ENCODE measurements at places on chromosomes 2 and 18. TPM values are rescaled to one million over a fixed set of nuclear protein-coding genes. Genes with fewer than 3 reads are reported as not detected.

CGREF1 gene
- 1.6 TPM for total RNA-seq

MXD1 gene
- total RNA-seq, result 14.1 TPM

CLEC4F gene
- total RNA-seq, result not detected

CDC42EP3 gene
- 39.5 TPM for total RNA-seq

TOGARAM2 gene
- total RNA-seq, result 5.2 TPM

NEU4 gene
- 0.20 TPM for total RNA-seq

ABHD1 gene
- 1.4 TPM for total RNA-seq

LIMS3 gene
- total RNA-seq, result 0.91 TPM

DNA sequence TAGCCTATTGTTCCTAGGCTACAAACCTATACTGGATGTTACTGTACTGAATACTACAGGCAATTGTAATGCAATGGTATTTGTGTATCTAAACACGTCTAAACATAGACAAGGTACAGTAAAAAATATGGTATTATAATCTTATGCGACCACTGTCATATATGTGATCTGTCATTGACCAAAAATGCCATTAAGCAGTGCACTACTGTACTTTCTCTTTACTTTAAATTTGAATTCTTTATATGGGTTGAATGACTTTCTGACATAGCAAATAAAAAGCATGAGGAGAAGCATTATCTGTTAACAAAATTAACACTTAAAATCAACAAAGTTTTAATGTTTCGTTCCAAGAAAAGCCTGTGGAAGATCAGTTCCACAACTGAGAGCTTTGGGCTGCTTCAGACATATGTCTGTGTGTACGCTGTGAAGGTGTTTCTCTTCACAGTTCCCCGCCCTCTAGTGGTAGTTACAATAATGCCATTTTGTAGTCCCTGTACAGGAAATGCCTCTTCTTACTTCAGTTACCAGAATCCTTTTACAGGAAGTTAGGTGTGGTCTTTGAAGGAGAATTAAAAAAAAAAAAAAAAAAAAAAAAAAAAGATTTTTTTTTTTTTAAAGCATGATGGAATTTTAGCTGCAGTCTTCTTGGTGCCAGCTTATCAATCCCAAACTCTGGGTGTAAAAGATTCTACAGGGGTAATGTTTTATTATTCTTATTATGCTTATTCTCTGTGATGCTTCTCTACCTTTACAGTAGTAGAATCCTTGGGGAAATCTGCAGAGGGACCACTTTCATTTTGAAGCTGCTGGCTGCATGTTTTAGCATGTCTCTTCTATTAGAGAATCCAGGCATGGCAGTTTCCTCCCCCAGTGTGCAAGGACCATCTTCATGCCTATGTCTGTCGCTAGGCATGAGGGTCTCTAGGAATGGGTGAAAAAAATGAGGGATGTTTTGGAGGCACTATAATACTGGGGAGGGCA is 54.5 kb downstream of the SCN2A start:
- DNase-seq, result no peak

DNA sequence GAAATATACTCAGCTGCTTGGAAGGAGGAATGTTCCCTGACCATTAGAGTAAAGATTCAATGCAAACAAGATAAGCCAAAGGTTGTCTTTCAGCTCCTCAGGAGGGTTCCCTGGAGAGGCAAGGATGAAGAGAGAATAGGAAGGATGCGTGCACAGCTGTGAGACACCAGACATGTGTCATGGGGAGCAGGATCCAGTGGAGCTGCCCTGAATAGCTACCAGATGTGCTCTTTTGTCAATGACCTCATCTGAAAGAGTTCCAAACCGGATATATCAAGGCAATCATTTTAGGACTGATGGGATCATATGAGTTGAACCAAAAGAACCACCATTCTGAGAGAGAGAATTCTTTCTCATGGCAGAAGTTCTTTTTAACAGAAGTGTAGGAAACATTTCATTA is 490.6 kb downstream of the IRS1 start:
- no peak for DNase-seq

DNA sequence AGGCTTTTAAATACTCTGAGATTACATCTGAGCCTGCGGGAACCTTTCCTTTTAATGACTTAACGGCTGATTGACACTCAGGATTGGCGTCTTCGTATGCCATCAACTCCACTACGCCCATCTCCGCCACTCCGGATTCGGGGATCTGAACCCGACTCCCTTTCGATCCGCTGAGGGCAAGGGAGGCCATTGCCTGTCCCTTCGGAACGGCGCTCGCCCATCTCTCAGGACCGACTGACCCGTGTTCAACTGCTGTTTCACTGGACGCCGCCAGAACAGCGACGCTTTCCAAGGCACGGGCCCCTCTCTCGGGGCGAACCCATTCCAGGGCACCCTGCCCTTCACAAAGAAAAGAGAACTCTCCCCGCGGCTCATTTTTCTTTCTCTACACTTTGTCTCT is 90.4 kb downstream of the PID1 start:
- DNase-seq, result no peak

DNA sequence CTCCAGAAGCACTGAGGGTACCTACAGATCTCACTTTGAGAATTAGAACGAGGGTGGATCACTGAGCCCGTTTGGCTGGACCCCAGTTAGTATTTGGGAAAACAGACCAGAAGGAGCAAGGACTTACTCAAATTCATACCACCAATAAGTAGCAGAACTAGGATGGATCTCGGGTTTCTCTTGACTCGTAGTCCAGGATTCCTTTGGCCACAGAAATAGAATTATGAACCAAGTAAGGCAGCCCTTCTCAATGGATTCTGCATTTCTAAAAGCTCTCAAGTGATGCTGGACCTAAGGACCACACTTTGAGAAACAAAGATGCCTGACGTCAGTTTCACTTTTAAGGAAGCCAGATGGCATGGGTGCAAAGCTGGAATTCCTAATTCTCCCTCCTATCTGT is 153.0 kb downstream of the KLHL29 start:
- DNase-seq, result no peak

DNA sequence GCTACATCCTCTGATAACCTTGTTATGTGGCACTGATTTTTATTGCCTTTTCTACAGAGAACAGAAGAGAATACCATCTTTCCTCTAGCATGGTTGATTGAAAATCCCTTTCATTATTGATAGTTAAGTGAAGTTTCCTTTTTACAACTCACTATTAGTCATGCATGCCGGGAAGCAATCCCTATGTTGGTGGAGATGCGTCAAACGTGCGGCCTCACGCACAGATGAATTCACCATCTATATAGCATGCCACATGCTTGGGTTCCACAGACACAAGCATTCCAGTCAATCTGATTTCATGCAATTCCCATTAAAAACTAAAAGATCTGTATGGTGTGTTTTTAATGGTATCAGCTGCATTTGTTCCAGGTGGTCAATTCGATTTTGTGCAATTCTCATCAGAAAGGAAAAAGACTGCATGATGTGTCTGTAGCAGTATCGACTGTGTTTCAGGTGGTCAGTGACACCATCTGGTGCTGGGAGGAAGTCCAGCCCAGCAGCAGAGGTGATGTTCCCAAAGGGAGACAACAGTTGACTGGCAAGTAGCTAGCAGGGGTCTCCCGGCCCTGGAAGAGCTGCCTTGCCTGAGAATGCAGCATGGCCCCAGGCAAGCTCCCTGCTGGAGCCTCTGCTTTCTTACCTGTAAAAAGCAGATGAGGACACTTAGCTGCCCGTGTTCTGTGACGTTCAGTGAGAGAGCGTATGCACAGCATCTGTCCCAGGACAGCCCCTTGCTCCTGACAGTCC is 151.3 kb upstream of the NCK2 start:
- DNase-seq, result no peak

- no peak for DNase-seq
These were observed 2012.5 kb upstream of the LRRTM1 start for GRCh38 chr2:82317012-82317411.

DNA sequence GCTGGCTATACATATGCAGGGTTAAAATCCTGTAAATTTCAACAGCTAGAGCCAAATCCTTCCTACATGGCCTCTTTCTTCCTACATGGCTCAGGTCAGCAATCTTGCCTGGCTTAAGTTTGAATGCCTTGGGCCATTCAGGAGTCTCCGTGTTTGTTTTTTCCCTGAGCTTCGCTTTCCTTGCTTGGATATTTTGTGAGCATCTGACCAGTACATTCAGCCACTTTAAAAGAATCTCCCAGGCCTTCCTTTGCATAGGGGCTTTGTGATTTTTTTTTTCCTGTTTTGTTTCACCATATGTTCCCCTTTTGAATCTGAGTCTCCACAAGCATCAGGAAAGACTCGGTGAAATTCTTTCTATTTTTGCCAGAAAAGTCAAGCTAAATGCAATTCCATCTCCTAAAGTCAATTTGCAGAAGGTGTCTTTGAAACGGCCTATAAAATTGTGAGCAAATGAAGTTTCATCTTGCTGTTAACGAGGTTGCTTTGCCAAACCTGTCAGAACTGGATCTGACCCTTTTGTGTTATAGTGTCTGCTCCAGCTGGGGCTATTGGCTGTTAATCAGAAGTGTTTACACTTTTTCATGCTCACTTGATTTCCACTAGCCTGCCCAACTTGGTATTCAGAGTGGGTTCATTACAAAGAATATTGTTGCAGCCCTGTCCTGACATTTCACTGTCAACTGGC is 256.9 kb downstream of the DCC start:
- no peak for DNase-seq

DNA sequence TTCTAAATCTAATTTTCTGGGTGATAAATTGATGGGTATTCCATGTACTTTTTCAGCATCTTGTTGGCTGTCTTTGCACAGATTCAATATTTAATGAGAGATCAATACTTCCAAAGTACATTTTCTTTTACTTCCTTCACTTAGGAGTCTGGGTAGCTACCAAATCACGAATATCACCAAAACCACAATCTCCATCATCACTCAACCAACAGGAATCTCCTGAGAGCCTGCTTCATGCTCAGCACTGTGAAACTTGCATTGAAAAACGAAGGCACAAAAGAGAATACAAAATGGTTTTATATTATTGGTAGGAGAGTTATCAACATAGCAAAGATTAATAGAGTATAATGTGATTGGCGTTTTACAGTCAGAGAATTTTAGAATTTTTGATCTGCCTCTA is 261.5 kb upstream of the DSEL start:
- no peak for DNase-seq

- DNase-seq, result no peak
These were observed 36.8 kb downstream of the PARD6G start for GRCh38 chr18:80210312-80211083.

- DNase-seq, result no peak
These were observed 1.6 kb upstream of the DCTN1 start for GRCh38 chr2:74381751-74382150.

DNA sequence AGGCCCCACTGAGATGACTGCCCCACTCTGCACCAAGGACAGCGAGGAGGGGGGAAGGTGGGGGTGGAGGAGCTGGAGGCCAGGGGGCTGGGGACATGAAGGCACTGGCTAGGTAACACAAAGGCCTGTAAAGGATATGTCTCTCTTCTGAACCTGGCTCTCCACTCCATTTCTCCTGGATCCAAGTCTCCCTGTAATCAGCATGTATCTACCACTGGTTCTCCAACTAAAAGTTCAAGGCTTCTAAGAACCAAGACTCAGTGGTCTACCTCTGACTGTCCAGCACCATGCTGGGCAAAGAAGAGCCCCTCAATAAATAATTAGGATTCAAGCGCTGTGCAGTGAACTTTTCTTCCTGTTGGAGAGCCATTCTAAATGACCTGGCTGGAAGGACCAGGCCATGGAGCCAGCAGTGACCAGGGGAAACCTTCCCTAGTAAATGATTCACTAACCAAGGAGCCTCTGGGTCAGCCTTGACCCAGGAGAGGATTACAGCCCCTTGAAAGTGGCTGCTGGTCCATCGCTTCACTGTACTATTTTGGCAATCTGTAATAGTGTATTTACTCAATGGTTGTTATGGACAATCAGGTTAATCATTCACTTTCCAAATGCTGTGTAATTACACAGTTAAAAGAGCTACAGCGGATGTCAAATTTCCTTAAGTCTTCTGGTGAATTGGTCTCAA is 73.2 kb downstream of the BCL11A start:
- DNase-seq, result no peak

DNA sequence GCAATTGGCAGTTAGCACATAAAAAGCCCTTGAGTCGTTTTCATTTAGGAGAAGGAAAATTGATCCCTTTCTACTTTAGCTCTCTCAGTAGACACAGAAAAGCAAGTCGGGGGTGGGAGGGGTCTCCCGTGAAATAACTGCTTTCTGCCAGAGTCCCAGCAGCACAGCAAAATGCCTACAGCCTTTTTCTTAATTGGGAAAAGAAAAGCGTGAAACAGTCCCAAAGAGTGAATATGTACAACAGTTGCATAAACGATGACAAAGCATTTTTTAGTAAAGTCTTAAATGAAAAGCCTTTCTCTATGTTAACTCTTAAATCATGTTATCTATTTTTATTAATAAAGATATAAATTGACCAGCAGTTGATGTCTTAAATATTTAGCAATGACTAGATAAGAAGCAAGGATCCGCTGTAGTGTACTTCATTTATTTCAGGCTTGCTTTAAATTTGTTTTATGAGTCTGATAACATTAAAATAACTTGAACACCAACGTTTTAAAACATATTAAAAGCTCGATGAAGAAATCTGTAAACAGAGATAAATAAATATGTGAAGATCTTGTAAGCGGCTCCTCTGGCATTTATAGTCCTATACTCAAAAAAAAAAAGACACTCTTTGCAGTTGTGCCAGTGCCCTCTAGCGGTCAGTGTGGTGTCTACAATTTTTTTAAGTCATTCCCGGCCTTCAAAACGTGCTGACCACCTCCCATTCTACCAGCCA is 42.3 kb upstream of the ATIC start:
- peak; percentile 34 for DNase-seq

- no peak for DNase-seq
These were observed 354.7 kb downstream of the CLIP4 start for GRCh38 chr2:29469961-29470360.

GRCh38 chr18:600107-600506 is 3.3 kb downstream of the CLUL1 start:
- DNase-seq, result no peak

DNA sequence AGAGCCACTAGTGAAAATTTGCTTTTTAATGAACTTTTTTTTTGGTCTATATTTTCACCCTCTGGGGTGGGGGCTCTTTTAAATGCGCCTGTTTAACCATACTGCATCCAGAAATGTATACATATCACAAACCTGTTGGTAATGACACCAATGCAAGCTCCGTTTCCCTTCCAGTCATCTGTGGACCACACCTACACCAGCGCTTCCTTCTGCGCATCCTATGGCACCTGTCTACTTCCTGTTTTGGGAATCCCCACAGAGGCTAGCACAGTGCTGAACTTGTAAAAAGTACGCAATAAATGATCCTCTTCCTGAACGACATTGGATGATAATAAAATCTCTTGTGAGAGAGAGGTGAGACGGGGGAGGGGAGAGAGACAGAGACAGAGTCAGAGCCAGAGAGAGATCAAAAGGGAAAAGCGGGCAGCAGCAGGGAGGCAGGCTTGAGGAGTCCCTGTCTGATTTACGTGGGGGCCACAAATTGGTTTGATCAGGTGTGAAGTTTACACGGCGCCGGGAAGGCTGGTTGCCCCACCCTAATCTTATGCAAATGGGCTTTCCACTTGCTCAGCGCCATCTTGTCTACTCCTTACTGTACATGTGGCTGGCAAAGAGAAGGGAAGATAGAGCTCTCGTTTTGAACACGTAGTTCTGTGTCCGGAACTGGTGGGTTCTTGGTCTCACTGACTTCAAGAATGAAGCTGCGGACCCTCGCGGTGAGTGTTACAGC is 38.1 kb upstream of the SLC38A11 start:
- no peak for DNase-seq

GRCh38 chr2:8548065-8548618 is 133.7 kb upstream of the ID2 start:
- DNase-seq, result no peak

Data from activated naive CD8-positive, alpha-beta T cell treated with anti-CD3 and anti-CD28 coated beads, Interleukin-2, amount 10 ng/mL, durations not matched to agents 7 days and 5 days (primary cell).